Cortex of kidney (tissue), 1 donor: ENCODE measurements at places on chromosomes 12 and 14.

DNA sequence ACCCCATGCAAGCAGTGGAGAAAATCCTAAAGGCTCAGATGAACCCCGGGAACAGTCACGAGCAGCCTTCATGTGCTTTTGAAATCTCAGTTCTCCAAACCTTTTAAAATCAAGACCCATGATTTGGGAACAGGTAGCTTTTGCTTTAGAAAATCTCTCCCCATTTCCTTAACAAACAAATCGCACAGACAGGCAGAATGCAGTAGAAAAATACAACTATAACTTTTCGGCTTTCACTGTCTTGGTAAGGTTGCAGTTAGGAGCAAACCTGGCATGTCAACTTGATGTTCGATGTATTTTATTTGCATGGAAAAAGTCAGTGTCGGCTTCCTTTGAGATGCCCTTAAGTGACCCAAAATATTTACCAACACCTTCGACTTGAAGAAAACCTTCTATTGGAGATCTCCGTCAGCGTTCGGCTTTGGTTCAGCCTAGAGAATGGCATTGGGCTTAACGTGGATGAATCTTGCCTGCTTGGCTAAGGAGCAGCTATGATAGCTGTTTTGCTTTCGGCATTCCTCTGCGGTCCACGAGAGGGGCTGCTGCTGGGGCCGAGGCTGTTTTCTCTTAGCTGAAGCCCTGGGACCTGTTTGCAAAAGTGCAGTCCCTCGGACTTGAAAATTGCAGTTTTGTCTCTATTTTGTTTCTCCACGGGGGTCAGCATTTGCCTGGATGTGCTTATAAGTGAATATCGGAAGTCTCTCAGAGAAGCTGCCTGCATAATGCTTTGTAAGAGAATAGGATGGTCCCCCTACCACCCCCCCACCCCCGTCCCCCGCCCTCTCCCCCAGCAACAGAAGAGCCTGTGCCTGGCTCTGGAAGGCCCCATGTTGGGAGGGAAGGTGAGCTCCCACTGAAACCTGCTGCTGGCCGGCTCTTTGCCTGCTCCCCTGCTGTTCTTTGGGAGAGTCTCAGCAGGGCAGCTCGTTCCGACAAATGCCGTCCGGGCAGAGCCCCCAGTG, 122.8 kb downstream of the AACS start:
- no peak for DNase-seq

GRCh38 chr12:111773801-111774551, 7.2 kb downstream of the ALDH2 start:
- DNase-seq, result no peak

- no peak for DNase-seq
Observed at GRCh38 chr12:49038291-49038955, 19.8 kb upstream of the PRKAG1 start.

- DNase-seq, result no peak
Observed at GRCh38 chr12:59928416-59928815, 332.6 kb downstream of the SLC16A7 start.

DNA sequence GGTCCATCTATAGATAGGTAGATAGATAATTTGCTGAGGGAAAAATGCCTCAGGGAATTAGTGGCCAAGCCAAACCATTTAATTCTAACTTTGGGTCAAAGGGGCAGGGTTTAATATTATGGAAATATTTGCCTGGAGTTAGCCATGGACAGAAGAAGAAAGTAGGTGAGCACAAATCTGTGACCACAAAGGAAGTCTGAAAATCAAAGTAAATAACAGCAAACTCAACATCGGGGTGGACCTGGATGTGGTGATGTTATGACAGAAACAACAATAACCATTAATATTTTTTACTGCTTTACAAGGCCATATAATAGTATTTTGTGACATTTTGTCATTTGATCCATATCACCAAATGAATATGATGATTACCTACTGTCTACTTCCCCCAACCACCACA, 578.0 kb upstream of the MGAT4C start:
- no peak for DNase-seq
